ENCODE measurements at places on chromosomes 6 and 20.

- no peak for DNase-seq
These were observed 168.2 kb upstream of the CST7 start for GRCh38 chr20:24780674-24781417.

GRCh38 chr6:154448448-154449096 lies 61.9 kb downstream of the CNKSR3 start:
- peak; percentile 77 for DNase-seq

GRCh38 chr6:35955521-35955920 lies 34.6 kb upstream of the SRPK1 start:
- no peak for DNase-seq

- DNase-seq, result no peak
These were observed at the start of gene SLC23A2 for GRCh38 chr20:5001174-5002076. SLC23A2 (minus strand) TSS chr20:5001510; CDS start chr20:4932562, 68,948 bp downstream.

- no peak for DNase-seq
These were observed 16.8 kb downstream of the EBF4 start for GRCh38 chr20:2709205-2709981.

- no peak for DNase-seq
These were observed 55.0 kb downstream of the PPP1R3G start for GRCh38 chr6:5139828-5140771.

Data from ascending aorta (tissue), 2 donors.